ENCODE measurements at places on chromosomes 12 and 14. TPM values are rescaled to one million over a fixed set of nuclear protein-coding genes. Genes with fewer than 3 reads are reported as not detected.

DNA sequence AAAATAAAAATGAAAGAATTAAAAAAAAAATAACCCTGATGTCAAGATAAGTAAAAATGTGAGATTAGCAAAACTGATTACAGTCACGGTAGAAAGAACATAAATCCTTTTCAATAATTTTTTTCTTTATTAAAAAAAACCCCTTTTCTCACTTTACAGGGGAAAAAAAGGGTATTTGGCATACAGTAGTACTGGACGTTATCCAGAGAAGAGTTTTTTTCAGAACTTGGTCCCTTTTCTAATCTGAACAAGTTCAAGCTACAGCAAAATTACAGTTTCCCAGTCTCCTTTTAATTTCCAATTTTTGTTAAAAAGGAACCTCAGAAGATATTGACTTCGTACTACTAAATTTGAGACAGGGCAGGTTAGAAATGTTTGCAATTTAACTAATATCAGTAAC lies 134.7 kb upstream of the DCN start:
- no peak for DNase-seq

DNA sequence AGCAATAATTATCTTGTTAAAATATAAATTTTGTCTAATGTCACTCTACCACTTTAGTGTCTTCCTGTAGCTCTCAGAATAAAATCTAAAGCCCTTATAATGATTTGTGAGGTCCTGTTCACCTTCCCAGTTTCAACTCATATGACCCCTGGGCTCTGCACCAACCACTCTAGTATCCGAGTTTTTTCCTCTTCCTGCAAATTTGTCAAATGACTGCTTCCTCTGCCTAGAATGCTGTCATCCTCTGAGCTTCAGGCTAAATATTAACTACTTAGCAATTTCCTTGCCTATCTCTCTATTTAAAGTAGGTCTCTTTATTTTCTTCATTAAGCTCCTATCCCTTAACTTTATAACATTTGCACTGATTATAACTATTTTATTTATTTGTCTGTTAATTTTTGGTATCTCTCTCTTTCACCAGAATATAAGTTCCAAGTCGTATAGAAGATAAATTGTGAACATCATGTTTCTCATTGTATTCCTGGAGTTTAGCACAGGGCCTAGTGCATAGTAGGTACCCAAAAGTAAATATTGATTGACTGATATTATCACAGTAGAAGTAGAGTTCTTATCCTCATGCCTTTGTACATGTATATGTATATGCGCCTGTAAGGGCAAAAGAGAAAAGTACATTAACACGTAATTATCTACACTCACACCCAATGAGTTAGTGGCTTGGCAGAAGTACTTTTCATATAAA lies 196.0 kb downstream of the BCAT1 start:
- no peak for DNase-seq

- no peak for DNase-seq
These were observed 19.4 kb downstream of the TCHP start for GRCh38 chr12:109919456-109919855.

The FAR2 gene
- total RNA-seq = 3.1 TPM

The FAM186B gene
- total RNA-seq = 0.46 TPM

Data from Right ventricle myocardium superior (tissue), 1 donor.